Ovary (tissue), 10 donors: ENCODE measurements at places on chromosomes 4 and X. TPM values are rescaled to one million over a fixed set of nuclear protein-coding genes. Genes with fewer than 3 reads are reported as not detected.
A peak's percentile ranks its signal among the peaks of the same experiment; 100 is the strongest.

- no peak for DNase-seq
These were observed 42.0 kb upstream of the GK2 start for GRCh38 chr4:79450053-79450452.

GRCh38 chr4:7392438-7393421, 42.0 kb downstream of the PSAPL1 start:
- peak; percentile 70 for DNase-seq

GRCh38 chrX:81168391-81168790, 33.3 kb downstream of the HMGN5 start:
- no peak for DNase-seq

DNA sequence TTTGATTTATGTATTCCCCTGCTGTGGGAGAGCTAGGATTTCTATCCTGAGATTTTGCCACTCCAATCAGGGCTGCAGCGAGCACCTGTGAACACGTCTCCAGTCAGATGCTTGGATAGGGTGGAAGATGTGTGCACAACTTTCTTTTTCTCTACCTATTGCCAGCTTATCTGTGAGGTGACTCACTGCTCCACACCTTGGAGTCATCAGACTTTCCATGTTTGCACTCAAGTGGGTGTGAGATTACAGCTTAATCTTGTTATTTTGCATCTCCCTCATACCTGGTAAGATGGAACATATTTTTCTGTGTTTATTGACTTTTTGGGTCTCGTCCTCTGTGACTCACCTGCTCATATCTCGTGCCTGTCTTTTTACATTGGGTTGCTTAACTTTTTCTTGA, 32.2 kb downstream of the PSAPL1 start:
- DNase-seq, result no peak

GRCh38 chr4:7358100-7358735, 76.5 kb downstream of the PSAPL1 start:
- peak; percentile 56 for DNase-seq

- DNase-seq, result no peak
These were observed 21.7 kb upstream of the SEC24B start for GRCh38 chr4:109411964-109412363.

DNA sequence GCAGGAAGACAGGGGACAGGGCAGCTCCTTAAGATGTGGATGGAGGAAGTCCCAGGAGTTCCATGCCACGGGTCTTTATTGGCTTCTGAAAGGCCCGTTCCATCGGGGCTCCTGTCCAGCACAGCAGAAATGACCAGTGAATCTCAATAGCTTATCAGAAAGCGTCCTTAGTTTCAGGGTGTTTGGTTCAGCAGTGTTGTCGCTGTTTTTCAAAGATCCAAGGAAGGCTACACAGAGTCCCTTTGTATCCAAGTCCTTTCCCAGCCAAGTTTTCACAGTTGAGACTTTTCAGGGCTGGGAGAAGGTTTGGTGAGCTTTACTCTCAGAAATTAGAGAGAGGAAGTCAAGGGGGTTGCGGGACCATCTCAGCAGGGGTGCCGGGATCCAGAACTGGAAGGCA, 5.0 kb upstream of the ZCCHC4 start:
- DNase-seq, result no peak

GRCh38 chr4:163565226-163566135, 71.0 kb downstream of the TMA16 start:
- no peak for DNase-seq

The CCSER1 gene
- polyA plus RNA-seq, result 1.1 TPM

The AKAP4 gene
- polyA plus RNA-seq, result not detected

The RBM46 gene
- polyA plus RNA-seq, result 0.15 TPM

The CTAG1B gene
- polyA plus RNA-seq, result 0.15 TPM

The PPARGC1A gene
- polyA plus RNA-seq, result 2.5 TPM
